Cortex of kidney (tissue), 1 donor: ENCODE measurements at places on chromosomes 3 and 15.

DNA sequence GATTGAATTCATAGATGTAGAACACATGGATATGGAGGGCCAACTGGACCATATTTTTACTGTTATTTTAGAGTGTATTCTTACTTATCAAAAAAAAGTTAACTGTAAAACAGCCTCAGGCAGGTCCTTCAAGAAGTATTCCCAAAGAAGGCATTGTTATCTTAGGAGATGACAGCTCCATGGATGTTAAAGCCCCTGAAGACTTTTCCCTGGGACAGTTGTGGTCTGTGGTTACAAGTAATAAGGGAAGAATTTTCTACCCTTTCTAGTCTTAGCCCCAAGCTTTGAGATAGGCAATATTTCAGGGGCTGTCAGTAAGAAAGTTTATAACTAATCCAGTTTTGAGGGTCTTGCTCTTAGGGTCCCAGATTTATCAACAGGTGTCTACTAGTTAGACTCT lies 62.5 kb downstream of the LRRC49 start:
- no peak for DNase-seq

GRCh38 chr3:39138804-39139415 lies 14.5 kb downstream of the CSRNP1 start:
- no peak for DNase-seq

DNA sequence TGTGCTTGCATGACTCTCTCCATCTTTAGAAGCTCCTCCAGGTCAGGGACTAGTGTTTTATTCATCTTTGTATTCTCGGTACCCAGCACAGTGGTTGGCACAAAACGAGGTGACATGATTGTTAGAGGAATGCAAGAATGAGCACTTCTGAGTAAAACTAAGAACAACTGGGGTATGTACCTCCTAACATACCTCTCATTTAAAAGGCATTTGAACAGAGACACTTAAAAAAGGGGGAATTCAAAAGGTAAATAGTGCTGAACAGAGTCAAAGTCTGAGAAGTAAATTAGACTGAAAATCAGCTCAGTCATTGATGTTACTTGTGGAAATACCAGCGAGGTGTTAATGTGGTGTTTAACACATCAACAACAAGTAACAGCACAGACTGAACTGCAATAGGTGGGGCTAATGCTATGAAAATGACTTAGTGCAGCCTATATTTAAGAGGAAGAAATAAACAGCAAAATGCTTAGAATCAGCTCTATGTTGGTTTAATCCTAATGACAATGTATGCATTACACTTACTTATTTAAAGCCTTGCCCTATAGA lies 102.4 kb downstream of the TMCO5A start:
- no peak for DNase-seq

DNA sequence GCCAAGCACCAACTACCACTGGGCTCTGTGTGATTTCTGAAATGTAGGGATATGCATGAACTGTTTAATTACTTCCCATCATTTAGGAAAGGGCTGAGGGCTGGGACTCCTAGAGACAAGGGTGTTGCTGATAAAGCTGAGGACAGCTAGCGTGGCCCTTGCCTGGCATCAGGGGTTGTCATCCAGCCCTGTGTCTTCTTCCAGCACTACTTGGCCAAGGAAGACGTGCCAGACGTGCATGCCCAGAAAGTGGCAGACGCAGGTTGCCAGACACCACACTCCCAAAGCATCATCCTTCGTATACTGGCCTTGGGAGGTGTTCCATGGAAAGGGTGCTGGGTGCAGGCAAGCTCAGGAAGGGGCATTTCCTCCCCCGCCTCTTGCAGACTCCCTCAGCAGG lies 64.8 kb downstream of the LRIG1 start:
- DNase-seq = no peak

GRCh38 chr15:51129535-51130188 lies 35.0 kb upstream of the TNFAIP8L3 start:
- no peak for DNase-seq
